Hippocampal formation (tissue), 2 donors: ENCODE measurements at places on chromosomes 6 and 20.

- no peak for DNase-seq
Measured at GRCh38 chr6:46757214-46757596, 10.5 kb downstream of the ANKRD66 start.

GRCh38 chr6:156068881-156069280 is 613.2 kb upstream of the NOX3 start:
- no peak for DNase-seq

DNA sequence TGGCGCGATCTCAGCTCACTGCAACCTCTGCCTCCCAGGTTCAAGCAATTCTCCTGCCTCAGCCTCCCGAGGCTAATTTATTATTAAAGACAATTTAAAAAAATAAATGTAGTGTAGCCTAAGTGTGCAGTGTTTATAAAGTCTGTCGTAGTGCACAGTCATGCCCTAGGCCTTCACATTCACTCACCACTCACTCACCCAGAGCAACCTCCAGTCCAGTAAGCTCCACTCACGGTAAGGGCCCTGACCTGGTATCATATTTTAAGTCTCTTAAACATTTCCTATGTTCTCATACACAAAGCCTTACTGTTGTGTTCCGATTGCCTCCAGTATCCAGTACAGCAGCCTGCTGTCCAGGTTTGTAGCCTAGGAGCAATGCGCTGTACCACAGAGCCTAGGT is 168.2 kb upstream of the FOXQ1 start:
- no peak for DNase-seq

DNA sequence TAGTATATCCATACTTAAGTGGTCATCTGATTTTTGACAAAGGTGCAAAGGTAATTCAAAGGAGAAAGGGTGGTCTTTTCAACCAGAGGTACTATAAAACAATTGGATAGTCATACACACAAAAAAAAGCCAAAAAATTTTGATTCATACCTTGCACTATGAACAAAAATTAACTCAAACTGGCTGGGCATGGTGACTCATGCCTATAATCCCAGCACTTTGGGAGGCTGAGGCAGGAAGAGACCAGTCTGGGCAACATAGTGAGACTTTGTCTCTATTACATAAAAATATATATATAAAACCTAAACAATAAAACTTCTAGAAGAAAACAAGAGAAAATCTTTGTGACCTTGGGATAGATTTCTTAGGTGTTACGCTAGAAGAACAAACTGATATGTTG is 43.8 kb upstream of the ADIG start:
- DNase-seq = no peak

DNA sequence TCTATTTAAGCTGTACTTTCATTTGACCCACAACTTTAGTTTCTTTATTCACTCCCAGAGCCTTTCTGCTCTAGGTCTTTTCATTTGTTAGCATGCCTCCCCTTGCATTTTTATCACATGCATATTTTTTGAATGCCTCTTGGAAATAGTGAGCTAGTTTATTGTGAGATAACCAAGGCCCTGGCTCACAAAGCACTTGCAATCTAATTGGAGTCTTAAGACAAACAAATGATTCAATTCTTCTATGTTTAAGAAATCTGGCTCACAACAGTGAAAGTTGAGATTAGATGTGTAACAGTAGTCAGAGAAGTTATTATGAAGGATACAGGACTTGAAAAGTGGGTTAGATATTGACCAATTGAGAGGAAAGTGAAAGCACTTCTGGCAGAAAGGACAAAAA is 173.4 kb downstream of the MOXD1 start:
- no peak for DNase-seq

- no peak for DNase-seq
Measured at GRCh38 chr6:71396410-71396801, 107.8 kb downstream of the OGFRL1 start.

DNA sequence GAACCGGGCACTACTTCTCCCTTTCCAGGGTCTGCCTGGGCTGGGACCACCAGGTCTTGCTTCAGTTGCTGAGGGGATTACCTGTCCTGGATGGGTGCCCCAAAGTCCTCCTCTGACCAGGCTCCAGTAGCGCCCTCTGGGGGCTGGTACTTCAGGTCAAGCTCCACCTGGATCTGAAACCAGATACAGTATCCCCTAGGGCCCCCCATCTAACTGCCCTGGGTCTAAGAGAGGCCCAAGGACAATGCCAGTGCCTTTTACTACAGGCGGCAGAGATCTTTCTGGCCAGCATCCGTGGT is 11.2 kb upstream of the SPAG4 start:
- no peak for DNase-seq

DNA sequence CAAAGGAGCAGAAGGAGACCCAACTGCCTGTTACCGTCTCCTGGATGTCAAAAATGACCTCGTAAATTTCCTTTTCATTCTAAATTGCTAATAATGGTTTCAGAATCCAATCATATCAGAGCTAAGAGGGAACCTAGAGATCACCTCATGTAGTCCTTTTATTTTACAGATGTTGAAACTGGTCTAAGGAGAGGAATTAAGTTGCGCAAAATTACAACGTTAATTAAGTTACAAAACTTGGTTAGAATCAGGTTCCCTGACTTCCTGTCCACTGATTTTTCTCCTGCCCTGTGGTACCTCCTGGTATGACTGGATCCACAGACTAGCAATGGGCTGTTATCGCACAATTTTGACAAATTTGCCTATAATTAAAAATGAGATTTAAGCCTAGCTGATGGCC is 9.0 kb upstream of the STK38 start:
- DNase-seq = no peak

GRCh38 chr6:37674161-37674560 is 23.5 kb downstream of the MDGA1 start:
- DNase-seq = peak; percentile 92

GRCh38 chr6:1018041-1018440 is 293.9 kb upstream of the FOXQ1 start:
- DNase-seq = no peak

DNA sequence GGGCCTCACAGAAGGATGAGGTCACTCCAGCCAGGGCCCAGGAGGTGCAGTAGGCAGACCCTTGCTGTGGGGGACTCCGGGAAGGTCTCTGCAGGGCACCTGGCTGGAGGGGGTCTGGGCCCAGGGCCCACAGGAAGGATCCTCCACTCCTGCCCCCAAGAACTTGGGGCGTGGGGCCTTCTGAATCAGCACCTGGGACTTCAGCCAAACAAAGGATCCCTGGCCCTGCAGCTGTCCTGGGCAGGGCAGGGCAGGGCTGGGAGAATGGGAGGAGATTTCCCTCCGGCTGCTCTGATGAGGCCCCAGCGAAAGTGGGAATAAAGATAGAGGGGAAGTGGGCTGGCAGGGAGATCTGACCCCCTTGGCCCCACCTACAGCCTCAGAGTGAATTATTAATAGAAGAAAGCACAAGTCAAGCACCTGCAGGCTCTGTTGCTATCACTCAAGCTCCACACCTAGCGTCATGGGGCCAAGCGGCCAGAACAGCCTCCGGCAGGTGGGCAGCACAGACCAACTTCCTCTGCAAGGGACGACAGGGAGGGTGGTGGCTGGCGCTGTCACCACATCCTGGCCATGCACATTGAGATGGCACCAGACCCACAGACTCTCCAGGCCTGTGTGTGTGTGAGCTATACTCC is 61.6 kb upstream of the MRPS10 start:
- DNase-seq = no peak

GRCh38 chr20:16417001-16417400 is 156.2 kb downstream of the KIF16B start:
- no peak for DNase-seq

DNA sequence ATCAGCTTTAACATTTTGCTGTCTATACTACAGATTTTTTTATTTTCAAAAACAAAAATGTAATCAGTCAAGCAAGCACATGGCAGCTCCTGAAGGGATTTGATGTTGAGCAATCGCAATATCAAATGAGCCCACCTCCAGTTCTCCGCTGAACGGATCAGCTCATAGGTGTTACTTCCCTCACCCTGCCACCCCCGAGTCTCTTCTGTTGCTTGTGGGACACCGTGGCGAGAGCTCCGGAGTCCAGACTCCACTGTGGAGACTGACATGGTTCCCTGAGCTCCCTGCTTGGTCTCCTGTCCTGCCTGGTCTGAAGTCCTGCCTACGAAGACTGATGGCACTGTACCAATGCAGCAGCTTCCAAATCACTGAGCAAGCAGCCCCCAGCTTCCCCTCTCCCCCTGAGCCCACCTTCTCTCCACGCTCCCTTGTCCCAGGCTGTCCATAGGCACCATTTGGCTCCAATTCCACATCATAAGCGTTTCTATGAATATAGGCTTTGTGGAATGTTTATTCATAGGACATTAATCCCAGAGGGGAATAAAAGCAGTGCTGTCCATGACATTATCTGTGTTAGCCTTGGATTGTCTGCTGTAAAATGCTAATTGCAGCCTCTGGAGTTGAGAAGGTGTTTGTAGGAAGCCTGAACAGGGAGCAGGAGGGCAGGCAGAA is 162.2 kb downstream of the LY86 start:
- no peak for DNase-seq

DNA sequence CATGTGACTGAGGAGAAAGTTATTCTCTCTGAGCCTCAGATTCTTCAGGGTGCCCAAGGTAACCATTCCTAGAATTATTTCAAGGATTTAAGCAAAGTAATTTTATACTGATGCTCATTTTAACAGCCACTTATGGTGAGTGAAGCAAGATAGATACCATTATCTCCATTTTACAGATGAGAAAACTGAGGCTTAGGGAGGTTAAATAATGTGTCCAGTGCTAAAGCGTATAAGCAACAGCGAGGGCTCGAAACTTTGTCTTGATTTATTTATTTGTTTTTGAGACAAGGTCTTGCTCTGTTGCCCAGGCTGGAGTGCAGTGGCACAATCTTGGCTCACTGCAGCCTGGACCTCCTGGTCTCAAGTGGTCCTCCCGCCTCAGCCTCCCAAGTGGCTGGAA is 53.6 kb downstream of the FOXF2 start:
- no peak for DNase-seq

DNA sequence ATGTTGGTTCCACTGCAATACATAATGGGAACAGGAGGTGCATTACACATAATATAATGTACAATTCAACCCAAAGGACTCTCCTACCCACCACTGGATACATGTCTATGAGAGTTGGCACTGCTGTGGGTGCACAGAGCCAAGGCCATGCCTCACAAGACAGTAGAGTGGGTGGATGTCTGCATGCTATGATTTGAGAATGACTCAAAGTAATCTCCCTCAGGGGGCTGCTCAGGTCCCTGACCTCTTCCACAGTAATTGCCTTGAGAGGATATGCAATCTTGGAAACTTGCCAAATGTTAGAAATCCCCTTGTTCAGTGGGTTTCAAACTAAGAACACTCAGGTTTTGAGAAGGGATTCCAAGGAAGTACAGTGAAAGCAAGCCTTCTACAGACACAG is 79.0 kb downstream of the ANKEF1 start:
- DNase-seq = no peak

DNA sequence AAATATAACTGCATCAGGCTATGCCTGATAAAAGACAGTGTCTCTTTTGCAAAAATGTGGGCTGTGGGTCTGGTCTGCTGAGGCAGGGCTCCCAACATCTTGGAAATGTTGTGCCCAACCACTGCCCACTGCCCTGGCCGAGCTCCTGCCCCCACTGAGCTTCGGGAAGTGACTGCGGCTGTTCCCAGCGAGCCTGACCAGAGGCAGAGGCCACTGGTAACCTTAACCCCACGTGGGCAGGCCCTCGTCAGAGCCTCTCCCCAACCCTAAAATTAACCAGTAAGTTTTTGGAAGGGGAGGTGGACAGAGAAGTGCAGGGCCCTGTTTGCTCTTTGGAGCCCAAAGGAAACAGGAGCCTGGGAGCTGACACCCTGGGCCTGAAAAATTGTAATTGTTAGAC is 225.9 kb downstream of the MAFB start:
- DNase-seq = no peak

- no peak for DNase-seq
Measured at GRCh38 chr6:158626360-158627167, 18.0 kb downstream of the DYNLT1 start.

GRCh38 chr6:122461885-122462284 is 9.7 kb downstream of the SERINC1 start:
- DNase-seq = no peak

DNA sequence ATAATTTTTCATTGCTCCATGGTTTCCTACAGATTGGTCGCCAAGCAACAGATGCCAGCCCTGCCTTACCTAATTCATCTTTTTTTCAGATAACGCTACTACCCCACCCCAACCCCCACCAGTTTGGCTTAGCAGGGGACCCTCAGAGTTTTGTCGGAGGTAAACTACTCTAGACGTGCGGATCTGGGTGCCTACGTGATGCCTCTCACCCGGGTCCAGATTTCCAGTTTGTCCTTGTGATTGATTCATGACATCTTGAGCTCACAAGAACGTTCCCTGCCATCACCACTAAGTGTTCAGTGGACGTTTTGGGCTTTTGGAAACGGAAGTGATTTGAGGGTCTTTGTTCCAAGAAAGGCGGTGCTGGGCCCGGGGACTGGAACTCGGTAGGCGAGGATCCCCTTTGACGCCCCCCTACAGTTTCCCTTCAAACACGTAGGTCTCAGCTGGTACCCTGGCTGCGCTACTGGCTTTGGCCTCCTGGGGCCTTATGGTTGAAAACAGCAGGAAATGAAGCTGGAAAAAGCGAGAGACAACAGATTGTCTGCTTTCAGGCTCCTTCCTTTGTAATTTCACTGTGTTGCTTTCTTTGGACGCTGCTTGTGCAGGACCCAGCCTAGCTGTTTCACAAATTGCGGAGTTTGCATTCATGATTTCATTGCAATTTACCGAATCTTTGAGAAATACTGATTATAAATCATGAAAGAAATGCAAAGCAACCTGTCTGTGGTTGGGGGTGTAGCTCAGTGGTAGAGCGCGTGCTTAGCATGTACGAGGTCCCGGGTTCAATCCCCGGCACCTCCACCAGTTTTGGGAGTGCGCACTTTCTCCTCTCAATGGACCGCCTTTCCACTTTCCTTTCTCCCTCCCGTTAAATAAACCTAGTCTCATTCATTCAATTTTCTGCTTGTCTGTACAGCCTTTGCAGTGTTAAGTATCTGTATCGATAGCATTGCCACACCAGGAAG is 81.0 kb downstream of the GPX5 start:
- no peak for DNase-seq

DNA sequence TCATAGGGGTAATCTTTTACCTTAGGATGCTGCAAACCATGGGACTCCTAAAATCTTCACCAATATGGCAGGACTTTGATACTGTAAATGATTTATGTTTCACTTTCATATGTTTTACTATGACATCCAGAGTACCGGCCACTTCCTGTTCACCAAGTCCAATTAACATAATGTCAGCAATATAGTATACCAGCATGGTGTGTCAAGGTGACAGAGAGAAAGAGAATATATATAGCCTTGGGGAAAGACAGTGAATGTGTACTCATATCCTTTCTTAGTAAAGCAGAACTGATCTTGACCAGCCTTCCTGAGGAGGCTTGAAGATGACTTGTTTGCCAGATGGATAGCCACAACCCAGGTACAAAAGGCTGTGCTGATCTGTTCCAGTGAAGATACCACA is 127.9 kb downstream of the NRN1 start:
- DNase-seq = no peak

GRCh38 chr6:70823651-70824050 is 133.2 kb downstream of the B3GAT2 start:
- DNase-seq = no peak

DNA sequence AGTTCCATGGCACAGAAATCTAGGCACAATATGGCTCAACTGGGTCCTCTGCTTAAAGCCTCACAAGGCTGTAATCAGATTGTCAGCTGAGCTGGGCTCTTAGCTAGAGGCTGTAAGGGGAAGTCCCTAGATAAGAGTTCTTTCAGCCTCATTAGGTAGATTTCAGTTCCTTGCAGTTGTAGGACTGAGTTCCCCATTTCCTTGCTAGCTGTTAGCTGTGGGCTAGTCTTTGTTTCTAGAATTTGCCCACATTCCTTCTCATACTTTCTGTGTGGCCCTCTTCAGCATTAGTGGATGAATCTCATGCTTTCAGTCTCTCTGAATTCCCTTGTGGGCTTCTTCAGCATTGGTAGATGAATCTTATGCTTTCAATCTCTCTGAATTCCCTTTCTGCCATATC is 71.0 kb upstream of the MRAP2 start:
- no peak for DNase-seq
